ENCODE measurements at places on chromosomes 16 and 17.

GRCh38 chr17:44408786-44409185, 19.3 kb upstream of the ITGA2B start:
- DNase-seq, result no peak

GRCh38 chr17:7846765-7847661, 7.9 kb upstream of the TMEM88 start:
- no peak for DNase-seq

DNA sequence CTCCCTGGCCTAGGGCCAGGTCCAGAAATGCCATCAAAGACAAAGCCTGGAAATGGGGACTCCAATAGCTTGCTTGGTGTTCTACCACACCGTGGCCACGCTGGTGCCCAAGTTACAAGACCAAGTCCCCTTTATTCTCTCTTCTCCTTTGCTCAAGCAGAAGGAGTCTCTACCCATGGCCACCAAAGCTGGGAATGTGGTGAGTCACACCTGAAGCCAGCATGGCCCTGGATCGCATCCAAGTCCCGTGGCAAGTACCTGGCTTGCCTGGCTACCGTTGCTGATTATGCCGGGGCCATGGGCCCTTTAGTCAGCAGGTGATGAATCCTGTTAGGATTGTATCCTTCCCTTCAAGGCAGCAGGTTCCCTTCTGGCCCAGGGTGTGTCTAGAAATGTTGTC, 260.0 kb downstream of the HAPSTR1 start:
- DNase-seq, result no peak

DNA sequence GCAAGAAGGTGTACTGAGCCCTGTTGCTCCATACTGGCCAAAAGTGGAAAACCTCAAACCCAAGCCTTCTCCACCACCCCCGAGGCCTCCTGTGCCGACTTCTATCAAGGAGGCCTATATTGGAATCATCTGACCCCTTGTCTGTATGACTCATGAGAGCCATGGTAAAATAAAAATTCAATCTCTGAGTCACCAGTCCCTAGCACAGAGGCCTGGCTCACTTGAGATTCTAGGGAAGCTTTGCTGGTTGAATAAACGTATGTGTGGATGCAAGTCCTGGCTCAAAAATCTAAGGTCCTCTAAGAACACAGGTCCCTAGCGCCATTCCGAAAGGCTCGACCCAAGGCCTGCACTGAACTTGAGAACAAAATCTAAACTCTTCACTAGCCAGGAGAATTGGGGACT, 15.0 kb downstream of the NSMCE1 start:
- peak; percentile 81 for DNase-seq

DNA sequence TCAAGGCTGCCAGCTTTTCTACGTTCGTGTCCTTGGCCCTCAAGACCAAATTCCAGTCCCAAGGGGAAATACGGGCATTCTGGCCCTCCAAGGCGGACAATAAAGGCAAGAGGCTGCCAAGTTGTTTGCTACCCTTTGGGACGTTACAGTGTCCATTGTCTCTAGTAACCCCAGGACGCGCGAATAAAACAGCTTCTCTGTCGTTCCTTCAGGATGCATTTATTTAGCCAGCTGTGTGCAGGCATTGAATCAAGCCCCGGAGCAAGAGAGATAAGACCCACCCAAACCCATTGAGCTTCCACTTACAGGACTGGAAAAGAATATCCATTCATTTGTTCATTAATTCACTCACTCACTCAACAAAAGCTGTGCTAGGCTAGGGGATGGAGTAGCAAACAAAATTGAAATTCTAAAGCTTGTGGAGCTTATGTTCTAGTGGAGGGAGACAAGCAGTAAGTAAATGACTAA, 656 bp downstream of the MRPL58 start:
- no peak for DNase-seq

DNA sequence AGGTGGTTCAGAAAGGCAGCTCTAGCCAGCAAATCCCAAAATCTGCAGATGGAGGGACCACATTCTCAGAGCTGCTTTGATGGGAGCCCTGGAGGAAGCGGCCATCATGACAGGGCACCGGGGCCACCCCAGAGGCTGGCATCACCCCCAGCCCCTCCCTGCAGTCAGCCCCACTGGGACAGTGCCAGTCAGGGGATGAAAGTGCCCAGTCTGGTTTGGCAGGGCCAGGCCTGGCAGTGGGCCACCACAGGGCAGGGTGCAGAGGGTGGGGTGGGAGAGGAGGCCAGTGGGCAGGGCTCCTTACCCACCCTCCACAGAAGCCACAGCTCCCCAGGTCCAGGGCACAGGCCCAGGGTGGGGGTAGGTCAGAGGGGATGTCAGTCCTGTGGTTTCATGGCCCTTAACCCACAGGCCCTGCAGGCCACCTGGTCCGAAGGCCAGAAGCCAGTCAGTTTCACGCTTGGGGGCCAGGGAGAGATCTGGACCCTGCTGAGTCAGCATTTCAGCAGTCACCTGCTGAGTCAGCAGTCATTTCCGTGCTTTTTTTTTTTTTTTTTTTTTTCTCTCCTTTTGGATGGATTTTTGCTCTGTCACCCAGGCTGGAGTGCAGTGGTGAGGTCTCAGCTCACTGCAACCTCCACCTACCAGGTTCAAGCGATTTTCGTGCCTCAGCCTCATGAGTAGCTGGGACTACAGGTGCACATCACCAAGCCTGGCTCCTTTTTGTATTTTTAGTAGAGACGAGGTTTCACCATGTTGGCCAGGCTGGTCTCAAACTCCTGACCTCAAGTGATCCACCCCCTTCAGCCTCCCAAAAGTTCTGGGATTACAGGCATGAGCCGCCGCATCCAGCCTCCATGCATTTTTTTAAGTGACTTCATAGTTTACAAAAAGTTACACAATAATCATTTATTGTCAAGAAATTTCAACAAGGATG, 10.4 kb downstream of the SLC25A10 start:
- peak; percentile 79 for DNase-seq

GRCh38 chr17:36890398-36891168, 46.7 kb upstream of the LHX1 start:
- DNase-seq, result no peak

GRCh38 chr17:65123757-65124675, 13.2 kb upstream of the RGS9 start:
- DNase-seq, result no peak

DNA sequence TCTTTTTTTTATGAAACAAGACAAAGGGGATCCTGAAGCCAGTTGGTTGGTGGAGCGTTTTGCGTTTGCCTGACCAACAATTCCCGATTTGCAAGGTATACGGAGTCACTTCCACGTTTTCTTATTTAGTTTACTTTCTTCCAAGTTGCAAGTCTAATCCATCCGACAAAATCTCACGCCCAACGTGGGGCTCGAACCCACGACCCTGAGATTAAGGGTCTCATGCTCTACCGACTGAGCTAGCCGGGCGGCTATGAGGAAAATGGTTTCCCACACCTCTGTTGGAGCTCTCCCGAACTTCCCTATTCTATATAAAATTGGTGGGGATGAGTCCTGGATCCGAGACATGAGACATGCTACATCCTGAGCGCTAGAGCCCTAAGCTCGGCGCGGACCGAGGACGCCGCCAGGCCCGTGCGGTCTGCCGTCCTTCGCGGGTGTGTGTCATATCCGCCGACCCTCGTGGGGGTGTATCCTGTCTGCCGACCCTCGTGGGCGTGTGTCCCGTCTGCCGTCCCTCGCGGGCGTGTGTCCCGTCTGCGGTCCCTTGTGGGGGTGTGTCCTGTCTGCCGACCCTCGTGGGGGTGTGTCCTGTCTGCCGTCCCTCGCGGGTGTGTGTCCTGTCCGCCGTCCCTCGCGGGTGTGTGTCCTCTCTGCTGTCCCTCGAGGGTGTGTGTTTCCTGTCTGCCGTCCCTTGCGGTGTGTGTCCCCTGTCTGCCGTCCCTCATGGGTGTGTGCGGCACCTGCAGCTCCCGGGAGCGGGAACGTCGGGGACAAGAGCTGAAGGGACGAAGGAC, 22.6 kb downstream of the ZNF213 start:
- peak; percentile 94 for DNase-seq

- DNase-seq, result no peak
These were observed 83.2 kb downstream of the SPECC1 start for GRCh38 chr17:20092261-20092867.

DNA sequence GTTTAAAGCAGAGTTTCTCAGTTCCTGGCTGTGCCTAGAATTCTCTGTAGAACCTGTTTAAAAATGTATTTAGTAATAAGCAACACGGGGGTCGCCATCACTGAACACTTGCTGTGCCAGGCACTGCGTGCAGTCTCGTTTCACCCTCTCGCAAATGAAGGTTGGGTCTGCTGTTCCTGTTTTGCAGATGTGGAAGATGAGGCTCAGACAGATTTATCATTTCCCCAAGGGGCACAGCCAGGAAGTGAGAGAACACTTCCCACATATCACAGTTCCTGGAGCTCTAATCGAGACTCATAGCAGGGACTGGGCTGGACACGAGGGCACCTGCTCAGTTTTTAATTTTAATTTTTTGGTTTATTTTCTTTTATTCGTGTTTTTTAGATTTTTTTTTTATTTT, 122.7 kb downstream of the ABCC6 start:
- no peak for DNase-seq

DNA sequence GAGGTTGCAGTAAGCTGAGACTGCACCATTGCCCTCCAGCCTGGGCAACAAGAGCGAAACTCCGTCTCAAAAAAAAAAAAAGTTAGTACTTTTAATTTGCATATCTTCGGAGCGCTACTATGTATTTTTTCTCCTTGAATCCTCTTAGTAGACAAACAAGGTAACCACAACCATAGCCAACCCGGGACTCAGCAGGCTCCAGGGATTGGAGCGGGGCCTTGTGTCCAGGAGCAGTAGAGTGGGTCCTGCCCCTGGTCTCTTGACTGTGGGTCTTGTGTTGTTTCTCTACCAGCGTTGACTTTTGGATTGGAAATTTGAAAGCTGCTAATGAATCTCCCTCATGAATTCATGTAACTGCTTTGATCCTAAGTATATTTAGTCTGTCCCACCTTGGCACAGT, 32.3 kb downstream of the PRMT7 start:
- no peak for DNase-seq

GRCh38 chr17:33199571-33200510, 93.3 kb downstream of the ASIC2 start:
- DNase-seq, result no peak

GRCh38 chr17:50681263-50682200, 26.2 kb downstream of the ANKRD40 start:
- DNase-seq, result peak; percentile 96

DNA sequence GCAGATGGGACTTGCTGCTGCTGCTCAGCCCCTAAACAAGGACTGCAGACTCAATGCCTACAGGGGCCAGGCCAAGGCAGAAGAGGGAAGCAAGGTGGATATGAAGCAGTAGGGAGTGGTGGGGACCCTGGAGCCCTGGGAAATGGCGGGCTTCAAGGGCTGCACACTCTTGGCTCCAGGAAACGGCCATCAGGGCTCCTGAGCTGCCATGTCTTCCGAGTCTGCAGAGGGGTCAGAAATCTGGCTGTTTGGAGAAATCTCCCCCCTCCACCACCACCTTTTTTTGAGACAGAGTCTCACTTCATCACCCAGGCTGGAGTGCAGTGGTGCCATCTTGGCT, 169.1 kb downstream of the KATNIP start:
- no peak for DNase-seq

GRCh38 chr16:24203675-24204074, 52.5 kb upstream of the CACNG3 start:
- no peak for DNase-seq

DNA sequence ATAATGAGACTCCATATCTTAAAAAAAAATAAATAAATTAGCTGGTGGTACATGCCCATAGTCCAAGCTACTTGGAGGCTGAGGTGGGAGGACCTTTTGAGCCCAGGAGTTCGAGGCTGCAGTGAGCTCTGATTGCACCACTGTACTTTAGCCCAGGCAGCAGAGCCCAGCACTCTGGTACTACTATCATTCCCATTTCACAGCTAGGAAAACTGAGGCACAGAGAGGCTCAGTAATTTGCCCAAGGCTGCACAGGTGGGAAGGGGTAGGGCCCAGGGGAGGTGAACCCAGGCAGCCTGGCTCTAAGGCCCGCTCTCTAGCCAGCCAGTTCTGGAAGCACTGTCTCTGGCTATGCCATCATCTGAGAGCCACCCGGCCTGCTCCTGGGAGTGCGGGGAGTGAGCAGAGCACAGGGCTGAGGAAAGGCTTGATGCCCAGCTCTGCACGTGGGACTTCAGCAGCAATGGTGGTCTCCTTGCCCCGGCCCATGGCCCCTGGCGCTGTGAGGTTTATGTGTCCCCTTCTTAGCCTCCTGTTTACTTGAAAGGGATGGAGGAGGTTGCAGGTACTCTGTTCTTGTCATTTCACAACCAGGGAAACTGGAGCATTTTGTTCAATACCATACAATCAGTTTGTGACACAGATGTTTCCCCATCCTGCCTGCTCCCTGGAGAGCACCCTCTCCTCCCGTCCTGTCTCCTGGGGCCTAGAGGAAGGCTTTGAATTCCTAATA, 222.3 kb downstream of the KATNIP start:
- DNase-seq, result peak; percentile 48

DNA sequence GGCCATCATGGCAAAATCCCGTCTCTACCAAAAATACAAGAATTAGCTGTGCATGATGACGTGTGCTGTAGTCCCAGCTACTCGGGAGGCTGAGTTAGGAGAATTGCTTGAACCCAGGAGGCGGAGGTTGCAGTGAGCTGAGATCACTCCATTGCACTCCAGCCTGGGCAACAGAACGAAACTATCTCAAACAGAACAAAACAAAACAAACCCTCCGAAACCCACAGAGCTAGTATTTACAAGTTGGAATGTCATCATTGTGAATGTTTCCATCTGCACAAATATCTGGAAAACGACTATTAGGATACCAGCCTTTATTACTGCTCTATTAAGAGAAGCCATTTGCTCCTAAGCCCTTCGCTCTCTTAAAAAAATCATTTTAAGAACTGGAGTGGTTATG, 26.0 kb downstream of the SMARCE1 start:
- DNase-seq, result peak; percentile 55

DNA sequence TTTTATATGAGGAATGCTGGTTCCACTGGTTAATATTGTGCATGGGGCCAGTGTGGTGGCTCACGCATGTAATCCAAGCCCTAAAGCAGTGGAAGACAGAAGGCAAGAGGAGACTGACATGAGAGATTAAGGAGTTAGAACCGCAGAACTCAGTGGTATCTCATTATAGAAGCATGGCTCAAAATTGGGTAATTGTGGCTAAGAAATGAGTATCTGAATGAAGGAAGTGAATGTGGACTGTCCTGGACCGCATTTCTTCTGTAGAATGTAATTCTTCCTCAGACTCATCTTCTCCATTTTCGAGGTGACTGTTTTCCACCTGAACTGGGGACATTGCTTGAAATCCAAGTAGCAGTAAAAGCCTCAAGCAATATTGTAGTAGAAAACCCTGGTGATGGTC, 42.6 kb upstream of the CDR2 start:
- no peak for DNase-seq

DNA sequence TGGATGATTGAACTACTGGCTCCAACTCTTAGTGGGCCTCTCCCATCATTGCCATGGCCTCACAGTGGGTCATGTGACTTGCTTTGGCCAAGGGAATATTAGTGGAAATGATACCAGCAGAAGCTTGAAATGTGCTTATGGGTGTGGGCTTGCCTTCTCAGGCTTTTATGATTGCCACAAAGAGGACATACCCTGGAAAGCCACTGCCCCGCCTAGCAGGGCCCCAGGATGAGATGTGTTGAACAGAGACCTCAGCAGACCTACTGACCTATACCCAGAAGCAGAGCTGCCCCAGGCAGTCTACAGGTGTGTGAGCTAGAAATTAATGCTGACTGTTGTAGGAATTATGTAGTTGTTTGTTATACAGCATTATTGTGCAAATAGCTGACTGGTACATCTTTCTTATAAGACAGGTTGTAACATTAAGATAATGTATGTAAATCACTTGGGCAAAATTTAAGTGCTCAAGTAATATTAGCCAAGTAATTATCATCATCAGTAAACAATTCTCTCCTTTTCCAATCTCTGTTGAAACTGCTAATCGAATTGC, 67.8 kb upstream of the CDH5 start:
- no peak for DNase-seq

All from osteoblast (primary cell).